ENCODE measurements at places on chromosomes 3 and 15.

DNA sequence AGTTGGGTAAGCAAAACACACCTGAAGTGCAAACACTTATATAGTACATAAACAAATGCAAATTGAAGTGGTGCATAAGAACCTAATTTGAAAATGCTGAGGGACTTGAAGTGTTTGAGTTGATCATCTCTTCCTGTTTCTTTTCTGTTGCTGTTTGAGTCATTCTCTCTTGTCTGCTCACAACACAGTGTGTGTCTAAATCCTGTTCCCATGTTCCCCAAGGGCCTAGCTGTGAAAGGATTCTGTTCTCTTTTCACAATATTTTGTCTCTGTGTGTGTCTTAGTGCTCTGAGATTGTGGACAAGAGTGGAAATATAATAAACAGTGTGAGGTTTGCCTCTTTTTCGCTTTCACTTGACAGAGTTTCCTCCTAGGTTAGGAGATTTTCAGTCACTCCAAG, 6.1 kb downstream of the CD96 start:
- DNase-seq, result no peak
- peaks cover 14% of the 10 kb centered on the region for H3K4me1 ChIP-seq
- no peak overlapping the region for H3K27ac ChIP-seq

GRCh38 chr15:66220601-66221000, 32.9 kb downstream of the MEGF11 start:
- H3K4me3 ChIP-seq, result no peak overlapping the region
- no peaks in the 10 kb centered on the region for H3K36me3 ChIP-seq
- no peak overlapping the region for H3K27ac ChIP-seq
- DNase-seq, result no peak
- H3K4me1 ChIP-seq, result no peaks in the 10 kb centered on the region

GRCh38 chr3:155248531-155249187, 44.8 kb downstream of the STRIT1 start:
- H3K36me3 ChIP-seq, result no peaks in the 10 kb centered on the region
- no peak overlapping the region for H3K4me3 ChIP-seq
- peaks cover 7% of the 10 kb centered on the region for H3K4me1 ChIP-seq

GRCh38 chr3:57977818-57978235, 30.4 kb upstream of the FLNB start:
- no peaks in the 10 kb centered on the region for H3K36me3 ChIP-seq
- peak overlapping the region; percentile 61 for H3K27ac ChIP-seq
- DNase-seq, result no peak
- no peak overlapping the region for H3K4me3 ChIP-seq
- peaks cover 63% of the 10 kb centered on the region for H3K4me1 ChIP-seq

GRCh38 chr3:71311661-71312046, 271.9 kb downstream of the FOXP1 start:
- H3K36me3 ChIP-seq, result no peaks in the 10 kb centered on the region
- no peak overlapping the region for H3K27ac ChIP-seq
- no peaks in the 10 kb centered on the region for H3K27me3 ChIP-seq
- H3K4me1 ChIP-seq, result peaks cover 27% of the 10 kb centered on the region
- H3K4me3 ChIP-seq, result no peak overlapping the region

- H3K4me3 ChIP-seq, result no peak overlapping the region
- no peaks in the 10 kb centered on the region for H3K36me3 ChIP-seq
- no peak for DNase-seq
- H3K4me1 ChIP-seq, result no peaks in the 10 kb centered on the region
- H3K27ac ChIP-seq, result no peak overlapping the region
Measured at GRCh38 chr3:22569570-22569969, 633.6 kb upstream of the UBE2E2 start.
